RWPE2 (cell line): ENCODE measurements at places on chromosomes 12 and 14.
A peak's percentile ranks its signal among the peaks of the same experiment; 100 is the strongest.

DNA sequence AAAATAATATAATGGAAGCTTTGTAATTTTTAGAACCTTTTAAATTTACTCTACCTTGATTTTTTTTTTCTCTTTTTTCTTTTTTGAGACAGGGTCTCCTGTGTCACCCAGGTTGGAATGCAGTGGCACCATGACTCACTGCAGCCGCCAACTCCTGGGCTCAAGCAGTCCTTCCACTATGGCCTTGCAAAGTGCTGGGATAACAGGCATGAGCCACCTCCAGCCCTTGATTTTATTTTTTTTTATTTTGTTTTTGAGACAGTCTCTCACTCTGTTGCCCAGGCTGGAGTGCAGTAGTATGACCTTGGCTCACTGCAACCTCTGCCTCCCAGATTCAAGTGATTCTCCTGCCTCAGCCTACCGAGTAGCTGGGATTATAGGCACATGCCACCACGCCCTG is 65.3 kb upstream of the TRAF3 start:
- DNase-seq, result no peak

- DNase-seq, result no peak
These were observed 27.2 kb upstream of the FBRSL1 start for GRCh38 chr12:132462788-132463187.

DNA sequence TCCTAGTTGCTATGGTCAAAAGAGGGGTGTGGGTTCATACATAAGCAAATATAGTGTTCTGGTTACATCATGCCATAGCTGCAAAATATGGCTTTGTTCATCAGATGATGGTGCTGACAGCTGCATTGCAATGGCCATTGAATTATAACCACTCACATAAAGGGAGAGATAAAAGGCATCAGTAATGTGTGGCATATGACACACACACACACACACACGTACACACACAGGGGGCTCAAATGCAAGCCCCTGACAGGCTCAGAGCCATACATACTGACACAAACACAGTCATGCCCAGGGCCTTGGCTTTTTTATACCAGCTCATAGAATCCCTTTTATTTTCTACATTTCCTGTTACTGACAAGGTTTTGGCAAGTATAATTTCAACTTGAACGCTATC is 698.9 kb downstream of the BCL11B start:
- no peak for DNase-seq

- no peak for DNase-seq
These were observed 97.0 kb upstream of the GRIP1 start for GRCh38 chr12:66775871-66776270.

GRCh38 chr14:72517736-72518135 is 376.2 kb downstream of the DPF3 start:
- no peak for DNase-seq

- no peak for DNase-seq
These were observed 56.9 kb downstream of the HSP90AA1 start for GRCh38 chr14:102029956-102030355.

DNA sequence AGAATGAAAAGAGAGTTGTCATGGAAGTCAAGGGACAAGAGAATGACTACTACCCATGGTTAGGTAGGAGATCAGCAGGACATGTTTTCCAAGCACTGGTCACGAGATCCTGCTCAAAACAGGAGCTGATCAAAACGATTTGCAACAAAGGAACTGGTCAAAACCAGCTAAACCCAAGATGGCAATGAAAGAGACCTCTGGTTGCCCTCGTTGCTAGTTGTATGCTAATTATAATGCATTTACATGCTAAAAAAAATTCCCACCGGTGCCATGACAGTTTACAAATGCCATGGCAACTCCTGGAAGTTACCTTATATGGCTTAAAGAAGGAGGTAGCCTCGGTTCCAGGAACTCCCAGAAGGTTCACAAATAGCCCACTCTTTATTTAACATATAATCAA is 95.0 kb upstream of the OTX2 start:
- DNase-seq, result no peak

DNA sequence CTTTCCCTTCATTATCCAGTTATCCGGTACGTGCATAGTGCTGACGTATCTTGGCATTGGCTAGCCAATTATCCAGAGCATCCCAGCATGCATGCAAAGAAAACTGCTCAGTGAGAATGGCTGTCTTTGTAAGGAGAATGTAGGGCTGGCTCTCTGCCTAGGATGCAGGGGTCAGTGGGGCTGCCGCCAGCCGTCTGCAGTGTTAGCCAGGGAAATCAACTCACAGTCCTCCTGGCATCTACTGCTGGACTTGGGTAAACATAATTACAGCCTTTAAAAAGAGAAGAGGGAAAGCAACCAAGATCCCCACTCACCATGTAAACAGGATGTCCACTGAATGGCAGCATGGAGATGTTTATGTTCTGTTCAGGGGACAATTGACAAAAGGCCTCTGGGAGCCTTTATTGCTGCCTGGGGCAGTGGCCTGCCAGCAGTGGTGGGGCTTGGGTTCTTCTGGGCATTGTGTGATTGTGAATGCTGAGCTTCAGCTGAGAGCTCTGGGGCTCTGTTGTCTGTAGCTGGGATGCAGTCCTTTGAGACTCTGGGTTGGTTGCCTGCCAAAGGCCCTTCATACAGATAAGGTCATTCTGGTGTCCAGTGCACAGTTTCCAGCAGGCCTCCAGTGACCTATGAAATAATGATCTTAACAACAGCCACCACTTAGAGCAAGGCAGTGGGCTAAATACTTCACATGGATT is 121.8 kb downstream of the TBC1D30 start:
- no peak for DNase-seq

GRCh38 chr12:115332945-115333344 is 649.0 kb upstream of the TBX3 start:
- DNase-seq, result no peak

- DNase-seq, result no peak
These were observed 364.5 kb downstream of the PAWR start for GRCh38 chr12:79326222-79326621.

- no peak for DNase-seq
These were observed 5.9 kb upstream of the APOLD1 start for GRCh38 chr12:12779529-12779928.

DNA sequence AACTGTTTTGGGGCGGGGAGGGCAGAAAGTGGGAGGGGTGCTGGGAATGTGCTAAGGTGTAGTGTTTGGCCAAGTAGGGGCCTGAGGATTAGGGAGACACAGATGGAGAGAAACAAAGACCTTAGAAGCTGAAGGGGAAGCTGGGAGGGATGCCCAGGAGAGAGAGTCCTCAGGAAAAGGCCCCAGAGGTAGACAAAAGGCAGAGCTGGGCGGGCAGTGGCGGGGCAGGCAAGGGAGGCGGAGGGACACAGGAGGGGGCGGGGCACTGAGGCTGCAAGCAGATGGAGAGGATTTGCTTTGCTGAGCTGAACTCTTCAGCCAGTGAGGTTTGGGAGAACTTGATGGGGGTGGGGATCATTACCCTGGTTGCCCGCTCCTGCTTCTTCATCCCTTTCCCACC is 2.8 kb downstream of the PTMS start:
- no peak for DNase-seq

DNA sequence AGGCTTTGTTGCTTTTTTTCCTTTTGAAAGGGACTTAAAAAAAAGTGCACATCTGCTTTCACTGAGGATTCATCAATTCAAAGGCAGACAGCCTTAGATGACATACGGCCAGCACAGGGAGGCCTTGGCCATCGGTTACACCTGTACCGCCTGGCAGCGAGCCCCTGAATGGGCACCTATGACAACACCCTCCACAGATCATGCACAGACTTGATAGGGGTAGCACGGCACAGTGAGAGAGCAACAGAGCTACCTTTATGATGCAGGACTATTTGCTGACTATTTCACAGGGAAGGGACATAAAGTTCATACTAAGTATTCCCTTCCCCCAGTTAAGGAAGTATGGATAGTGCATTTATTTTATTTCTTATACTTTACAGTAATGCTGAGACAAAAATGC is 137.9 kb upstream of the ARID2 start:
- no peak for DNase-seq

DNA sequence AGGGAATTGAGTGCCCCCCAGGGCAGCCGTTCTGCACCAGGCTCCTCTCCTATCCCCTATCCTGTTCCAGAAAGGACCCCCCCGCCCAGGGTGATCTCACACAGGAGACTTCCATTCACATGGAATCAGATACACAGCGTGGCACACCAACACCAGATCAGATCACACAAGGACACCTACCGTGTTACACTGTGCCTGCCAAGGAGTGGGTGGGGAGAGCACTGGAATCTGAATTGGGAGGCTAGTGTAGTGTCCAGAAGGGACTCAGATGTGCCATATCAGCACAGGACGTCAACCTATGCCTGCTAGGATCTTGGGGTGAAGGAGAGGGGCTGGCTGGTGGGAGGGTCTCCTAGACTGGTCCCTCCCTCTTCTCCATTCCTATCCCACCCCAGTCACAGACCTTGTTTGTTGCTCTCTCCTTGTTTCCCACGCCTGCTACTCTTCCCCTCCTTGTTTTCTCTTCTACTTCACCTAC is 2.3 kb downstream of the PTMS start:
- no peak for DNase-seq

DNA sequence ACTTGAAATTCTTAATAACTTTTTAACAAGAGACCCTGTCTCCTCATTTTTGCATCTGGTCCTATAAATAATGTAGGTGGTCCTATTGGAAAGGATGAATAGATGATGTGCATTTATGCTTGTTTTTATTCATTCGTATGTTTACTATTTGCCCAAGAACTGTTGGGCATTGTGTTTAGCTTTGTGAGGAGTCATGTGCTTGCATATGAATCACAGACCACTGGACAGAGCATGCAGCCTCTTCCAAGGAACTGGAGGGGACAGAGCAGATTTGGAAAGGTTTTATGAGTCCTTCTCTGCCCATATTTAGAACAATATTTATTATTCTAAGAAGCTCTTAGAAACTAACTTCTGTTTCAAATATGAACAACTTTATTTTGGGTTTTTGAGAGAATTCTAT is 414.0 kb downstream of the SOX5 start:
- DNase-seq, result no peak

DNA sequence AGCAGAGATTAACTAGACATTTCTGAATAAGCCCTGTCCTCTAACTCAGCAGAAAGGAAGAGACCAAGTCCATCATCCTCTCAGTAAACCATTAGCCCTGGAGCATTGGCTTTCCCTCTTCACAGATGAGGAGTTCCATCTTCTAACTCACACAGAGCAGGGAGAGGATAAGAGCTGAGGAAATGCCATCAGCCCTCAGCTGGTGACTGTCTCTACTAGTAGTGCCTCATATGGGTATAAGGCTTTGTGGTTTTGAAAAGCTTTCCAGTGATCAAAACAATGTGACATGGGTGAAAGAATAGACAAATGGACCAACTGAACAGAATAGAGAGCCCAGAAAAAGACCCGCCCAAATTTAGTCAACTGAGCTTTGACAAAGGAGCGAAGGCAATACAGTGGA is 197.2 kb upstream of the NUDT4 start:
- no peak for DNase-seq

DNA sequence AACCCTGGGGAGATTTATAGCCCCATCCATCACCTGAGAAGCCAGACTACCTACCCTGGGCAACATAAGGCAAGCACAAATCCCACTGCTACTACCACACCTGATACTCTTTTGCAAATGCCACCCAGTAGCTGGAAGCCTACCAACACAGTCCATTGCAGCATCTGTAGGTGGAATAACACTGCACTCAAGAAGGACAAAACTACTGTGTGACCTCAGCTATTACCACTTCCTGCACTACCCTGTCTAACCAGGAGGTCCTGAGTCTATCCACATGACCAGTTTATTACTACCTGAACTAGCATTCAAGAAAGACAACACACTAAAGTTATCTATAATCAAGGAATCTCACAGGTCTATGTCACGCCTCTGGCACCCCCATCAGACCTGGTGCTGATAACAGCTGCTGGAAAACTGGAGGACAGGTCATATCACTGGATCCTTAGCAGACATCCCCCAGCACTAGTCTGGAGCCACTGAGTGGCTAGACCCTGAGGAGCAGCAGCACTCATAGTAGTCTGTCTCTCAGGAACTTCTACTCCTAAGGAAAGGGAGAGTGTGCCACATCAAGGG is 2.9 kb upstream of the CLEC1A start:
- no peak for DNase-seq

DNA sequence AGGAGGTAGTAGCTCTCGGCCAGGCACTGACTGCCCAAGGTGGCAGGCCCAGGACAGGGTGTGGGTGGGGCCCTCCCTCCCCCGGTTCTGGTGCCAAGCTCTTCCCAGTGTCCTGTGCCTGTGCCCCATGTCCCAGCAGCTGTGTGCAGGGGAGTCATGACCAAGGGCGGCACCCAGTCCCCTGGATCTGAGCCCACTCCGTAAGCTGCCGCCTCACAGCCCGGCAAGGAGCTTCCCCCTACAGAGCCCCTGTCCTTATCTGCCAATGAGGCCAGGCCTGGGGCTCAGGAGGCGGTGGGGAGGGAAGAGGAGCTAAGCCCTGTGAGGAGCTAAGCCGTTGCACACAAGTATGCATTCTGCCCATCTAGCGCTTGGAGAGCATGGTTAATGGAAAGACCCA is 5.6 kb upstream of the C14orf180 start:
- DNase-seq, result no peak

- no peak for DNase-seq
These were observed 870 bp upstream of the TBPL2 start for GRCh38 chr14:55441286-55441685.

GRCh38 chr12:106671840-106672239 is 89.0 kb downstream of the RFX4 start:
- no peak for DNase-seq

GRCh38 chr12:50005175-50005574 is 20.1 kb downstream of the RACGAP1 start:
- DNase-seq, result no peak

- DNase-seq, result peak; percentile 15
These were observed 118.6 kb upstream of the MYL2 start for GRCh38 chr12:111038941-111039340.

- DNase-seq, result no peak
These were observed 268.3 kb downstream of the C12orf50 start for GRCh38 chr12:87760943-87761342.
